Peyer's patch (tissue), 4 donors: ENCODE measurements at places on chromosomes 2 and 18.

- DNase-seq: no peak
Observed at GRCh38 chr2:26184121-26184520, 11.2 kb downstream of the GAREM2 start.

DNA sequence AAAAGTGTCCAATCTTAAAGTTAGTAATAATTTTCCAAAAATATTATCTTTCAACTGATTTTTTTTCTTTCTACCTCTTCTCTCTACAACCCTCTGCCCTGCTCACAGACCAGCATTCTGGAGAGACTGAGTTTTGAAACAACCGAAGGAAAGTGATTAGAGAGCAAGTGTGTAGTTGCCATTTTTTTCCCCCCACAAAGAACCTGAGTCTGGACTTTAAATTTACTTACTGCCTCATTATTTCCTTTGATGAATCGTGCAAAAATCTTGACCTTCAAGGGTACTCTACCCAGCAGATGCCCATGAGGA is 63.4 kb upstream of the NEUROD1 start:
- no peak for DNase-seq

DNA sequence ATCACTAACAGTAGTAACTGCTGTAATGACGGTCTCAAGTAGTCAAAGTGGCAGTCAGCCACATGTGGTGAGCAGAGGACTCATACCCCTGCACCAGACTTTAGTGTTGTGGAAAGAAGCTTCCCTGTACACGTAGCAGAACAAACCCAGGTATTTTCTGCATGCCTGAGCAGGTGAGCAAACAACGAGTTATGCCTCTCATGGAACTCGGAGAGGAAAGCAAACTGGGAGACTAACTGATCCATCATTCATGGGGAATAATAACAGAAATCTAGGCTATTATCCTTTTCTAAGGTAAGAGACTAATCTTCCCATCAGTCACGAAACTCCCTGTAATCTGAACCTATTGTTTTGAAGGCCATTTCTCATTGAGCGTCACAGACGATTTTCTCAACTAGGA is 1495.2 kb upstream of the NXPH2 start:
- DNase-seq: no peak

DNA sequence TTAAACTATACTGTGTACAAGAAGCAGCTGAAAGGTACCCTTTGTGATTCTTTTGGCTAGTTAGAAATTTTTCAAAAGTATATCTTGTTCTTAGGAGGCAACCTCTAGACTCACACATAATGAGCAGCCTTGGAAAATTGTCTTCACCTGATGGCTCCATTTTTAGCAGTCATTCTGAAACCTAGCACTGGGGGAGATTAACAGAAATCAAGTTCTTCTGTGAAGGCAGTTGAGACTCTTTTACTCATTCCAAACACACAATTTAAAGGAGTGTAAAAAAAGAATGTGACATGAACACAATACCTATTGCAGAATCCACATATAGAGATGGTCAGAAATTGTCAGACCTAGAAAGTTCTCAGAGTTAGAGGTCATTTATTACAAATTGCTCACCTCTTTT is 197.7 kb downstream of the UBE2E3 start:
- no peak for DNase-seq

GRCh38 chr2:175356901-175357300 is 175.4 kb upstream of the ATP5MC3 start:
- no peak for DNase-seq

DNA sequence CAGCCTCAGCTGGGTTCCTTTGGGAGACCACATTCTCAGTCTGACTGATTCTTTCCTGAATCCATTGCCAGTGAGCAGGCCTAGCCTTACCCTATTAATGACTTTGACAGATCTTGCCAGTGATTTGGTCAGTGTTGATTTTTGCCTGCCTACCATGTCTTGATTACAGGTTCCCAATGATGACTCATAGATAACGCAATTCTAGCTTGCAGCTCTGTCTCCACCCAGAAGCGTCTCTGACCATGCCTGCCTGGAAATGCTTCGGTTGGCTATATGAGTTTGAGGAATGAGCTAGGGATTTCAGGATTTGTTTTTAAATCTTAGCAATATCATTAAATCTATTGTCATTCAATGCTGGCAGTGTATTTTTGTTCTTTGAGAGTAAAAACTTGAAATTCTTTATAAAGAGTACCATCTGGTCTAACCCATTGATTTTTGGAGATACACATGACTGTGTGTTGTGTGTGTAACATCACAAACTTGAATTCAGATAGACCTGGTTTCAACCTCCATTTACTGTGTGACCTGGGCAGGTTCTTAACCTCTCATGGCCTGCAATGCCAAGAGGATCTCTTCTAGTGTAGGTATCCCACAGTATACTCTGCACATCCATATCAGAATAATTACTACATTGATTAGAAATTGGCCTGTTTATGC is 57.0 kb downstream of the CCDC150 start:
- DNase-seq: no peak

GRCh38 chr2:196372811-196373664 is 201.7 kb upstream of the STK17B start:
- DNase-seq: no peak

DNA sequence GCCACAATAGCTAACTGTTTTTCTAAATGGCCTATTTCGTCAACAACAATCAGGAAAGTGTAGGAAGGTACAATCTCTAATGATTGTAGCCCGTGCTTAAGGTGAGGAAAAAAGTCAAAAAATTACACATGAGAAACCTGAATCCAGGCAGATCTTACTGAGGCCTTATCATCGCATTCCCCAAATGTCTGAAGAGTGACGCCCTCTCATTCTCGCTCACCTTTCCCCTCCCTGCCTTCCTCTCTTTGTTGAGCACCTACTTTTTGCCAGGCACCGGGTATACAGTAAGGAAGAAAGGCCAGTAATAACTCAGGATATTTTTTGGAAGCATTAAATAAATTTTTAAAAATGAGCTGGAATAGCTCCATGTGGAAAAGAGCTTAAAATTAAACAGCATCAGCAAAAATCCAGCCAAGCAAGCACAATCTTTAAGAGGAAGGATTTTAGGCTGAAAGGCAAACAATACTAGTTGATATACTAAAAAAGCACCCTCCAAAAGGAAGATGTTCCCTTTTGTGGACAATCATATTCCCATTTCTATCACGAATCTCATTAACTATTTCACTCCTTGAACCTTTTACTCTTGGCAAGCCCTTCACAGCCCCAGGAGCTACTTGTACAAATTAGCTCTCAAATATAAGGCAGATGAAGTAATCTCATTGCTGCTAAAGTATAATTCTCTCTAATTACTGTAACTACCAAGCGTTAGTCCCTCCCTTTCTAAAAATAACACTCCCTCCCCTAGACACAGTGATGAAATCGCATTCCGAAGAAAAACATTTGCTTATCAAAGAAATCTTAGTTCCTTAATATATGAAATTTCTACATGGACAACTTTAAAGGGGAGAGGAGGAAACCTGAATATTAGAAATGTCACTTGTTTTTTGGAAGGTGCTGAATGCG is 40.0 kb downstream of the STAT1 start:
- no peak for DNase-seq

- DNase-seq: no peak
Observed at GRCh38 chr2:15788830-15789229, 151.5 kb upstream of the MYCN start.

GRCh38 chr2:191322828-191323506 is 77.8 kb downstream of the MYO1B start:
- no peak for DNase-seq

DNA sequence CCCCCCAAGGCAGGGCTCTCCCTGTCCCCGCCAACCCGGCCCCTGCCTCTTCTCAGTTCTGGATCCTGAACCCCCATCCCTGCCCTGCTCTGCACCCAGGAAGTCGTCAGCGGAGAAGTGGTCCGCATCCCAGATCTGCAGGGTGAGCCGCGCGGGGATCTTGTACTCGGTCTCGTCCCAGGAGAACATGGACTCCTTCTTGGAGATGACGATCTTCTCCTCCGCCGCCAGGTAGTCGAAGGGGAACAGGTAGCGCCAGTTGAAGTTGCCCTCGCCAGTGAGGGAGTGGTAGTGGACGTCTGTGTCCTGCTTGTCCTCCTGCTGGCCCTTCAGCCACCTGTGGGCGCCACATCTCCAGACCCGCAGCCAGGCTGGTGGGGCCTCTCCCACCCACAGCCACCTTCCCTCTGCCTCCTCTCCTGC is 16.3 kb downstream of the OTOF start:
- DNase-seq: no peak

GRCh38 chr2:201769666-201770373 is 10.9 kb downstream of the ALS2 start:
- DNase-seq: no peak

GRCh38 chr2:24594283-24594682 is 103.2 kb downstream of the NCOA1 start:
- DNase-seq: no peak

GRCh38 chr18:31077878-31078277 is 24.3 kb downstream of the DSC2 start:
- DNase-seq: no peak

DNA sequence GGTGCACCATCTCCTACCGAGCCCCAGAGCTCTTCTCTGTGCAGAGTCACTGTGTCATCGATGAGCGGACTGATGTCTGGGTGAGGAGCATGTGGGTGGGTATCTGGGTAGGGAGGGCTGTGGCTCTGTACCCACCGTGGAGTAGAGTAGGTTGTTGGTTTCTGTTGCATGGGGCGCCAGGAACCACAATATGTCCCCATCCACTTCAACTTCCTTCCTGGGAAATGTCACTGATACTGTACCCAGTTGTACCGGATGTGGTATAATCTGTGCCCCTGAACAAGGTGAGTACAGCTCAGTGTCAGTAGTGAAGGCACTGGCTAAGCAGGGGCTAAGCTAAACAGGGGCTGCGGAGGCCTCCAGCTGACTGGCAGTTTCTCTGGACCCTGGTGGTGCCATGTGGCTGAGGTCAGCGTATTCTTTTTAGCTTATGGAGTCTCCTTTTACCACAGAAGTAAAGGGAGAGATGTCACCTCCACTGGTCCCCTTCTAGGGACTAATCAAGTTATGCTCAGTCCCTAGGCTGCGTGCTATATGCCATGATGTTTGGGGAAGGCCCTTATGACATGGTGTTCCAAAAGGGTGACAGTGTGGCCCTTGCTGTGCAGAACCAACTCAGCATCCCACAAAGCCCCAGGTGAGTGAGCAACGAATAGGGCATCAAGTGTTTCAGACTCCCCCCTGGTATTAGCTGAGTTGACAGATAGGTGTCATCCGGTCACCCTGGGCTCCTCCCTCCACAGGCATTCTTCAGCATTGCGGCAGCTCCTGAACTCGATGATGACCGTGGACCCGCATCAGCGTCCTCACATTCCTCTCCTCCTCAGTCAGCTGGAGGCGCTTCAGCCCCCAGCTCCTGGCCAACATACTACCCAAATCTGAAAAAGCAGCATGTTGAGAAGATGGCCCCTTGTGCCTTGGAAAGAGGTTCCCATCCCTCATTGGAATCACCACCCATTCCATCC is 2.7 kb downstream of the STK16 start:
- DNase-seq: peak; percentile 83

- DNase-seq: no peak
Observed at GRCh38 chr2:207483066-207483465, 46.7 kb upstream of the CREB1 start.

- no peak for DNase-seq
Observed at GRCh38 chr2:222819722-222820333, 41.0 kb upstream of the ACSL3 start.

DNA sequence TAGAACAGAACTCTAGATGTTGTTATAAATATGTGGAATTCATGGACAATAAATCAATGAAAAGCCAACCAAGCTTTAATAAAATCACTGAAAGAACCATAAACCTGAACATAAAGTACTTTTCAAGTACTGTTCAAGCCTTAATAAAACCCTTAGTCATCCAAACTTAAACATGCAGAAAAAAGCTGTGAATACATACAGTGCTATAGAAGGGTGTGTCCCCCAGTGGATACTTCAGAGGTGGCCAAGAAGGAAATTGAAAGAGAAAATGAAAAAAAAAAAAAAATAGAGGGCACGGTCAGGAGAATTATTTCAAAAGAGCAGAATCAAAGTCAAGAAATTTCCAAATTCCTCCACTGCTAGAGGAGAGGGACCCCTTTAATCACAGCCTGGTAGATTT is 141.1 kb downstream of the SP100 start:
- no peak for DNase-seq

DNA sequence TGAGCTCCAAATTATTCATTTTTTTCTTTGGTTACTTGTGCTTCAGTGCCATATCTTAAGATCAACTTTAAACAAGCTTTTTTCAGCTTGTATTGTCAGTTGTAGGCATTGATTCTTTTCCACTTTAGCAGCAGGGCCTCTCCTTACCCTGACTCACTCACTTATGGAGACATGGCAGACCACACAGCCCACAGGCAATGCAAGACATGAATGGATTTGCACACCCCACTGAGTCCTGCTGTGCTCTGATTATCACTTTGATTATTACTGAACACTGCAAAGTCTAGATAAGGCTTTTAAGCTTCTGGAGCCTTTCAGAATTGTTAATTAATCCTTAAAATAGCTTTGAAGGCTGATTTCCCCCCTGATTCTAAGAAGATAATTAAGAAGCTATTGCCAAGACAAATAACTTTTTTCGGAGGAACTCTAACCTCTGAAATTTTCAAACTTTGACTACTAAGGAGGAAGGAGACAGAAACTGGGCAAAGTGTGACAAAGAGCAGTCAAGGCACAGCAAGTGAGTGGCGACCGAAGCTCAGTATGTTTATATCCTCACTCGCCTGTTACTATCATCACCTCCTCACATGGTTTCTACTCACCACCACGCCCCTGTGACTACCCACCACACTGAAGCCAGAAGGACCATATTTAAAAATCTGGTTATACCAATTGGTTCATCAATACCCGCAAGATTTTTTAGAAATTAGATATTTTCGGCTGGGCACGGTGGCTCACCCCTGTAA is 43.3 kb downstream of the CACNB4 start:
- no peak for DNase-seq

- no peak for DNase-seq
Observed at GRCh38 chr2:218162814-218163213, 3.9 kb downstream of the CXCR1 start.

DNA sequence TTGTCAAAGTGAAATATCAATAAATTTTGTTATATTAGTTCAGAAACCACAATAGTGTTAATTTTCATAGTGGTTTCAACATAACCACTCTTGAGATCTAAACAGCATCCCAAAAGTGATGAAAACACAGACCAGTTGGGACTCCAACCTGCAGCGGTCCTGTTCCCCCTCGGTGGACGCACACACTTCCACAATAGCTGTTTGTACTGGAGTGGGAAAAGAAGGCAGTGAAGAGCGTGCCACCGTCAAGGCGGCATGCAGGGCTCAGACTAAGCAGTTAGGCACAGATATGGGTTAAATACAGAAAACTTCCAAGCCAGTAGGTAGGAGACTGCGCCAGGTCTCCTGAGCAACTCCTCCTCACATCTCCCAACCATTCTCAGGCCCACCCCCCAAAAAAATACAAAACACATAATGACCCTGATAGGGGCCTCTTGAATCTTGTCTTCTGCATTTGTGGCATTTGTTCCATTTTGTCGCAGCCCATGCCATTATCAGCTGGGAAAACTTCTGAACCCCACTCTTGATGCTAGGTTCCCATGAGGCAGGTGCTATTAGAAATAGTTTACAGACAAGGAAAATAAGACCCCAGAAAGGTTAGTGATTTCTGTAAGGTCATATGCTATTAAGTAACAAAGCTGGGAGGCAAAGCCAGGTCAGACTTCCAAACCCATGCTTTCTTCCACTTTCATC is 57.7 kb downstream of the GORASP2 start:
- DNase-seq: no peak
